ENCODE measurements at places on chromosomes 1 and 21.

GRCh38 chr1:29270929-29271521 lies 34.7 kb downstream of the PTPRU start:
- DNase-seq: no peak

GRCh38 chr21:43957611-43958362 lies 54.3 kb upstream of the TRAPPC10 start:
- no peak for DNase-seq

DNA sequence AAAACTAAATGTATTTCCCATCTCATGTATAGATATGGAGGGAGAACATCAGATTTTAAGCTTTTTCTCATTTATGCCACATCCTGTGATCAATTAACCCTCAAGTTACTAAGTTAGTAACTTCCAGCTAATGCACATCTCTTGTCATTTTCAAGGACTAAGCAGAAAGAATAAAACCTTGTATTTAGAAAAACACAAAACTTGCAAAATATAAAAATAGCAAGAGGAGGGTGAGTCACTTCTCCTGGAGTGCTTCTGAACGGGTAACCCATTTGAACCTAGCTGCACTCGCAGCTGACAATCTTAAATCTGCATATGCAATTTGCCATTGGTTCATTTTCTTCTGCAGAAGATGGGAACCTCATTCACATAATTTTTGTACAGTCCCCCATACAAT lies 500.5 kb downstream of the SETD4 start:
- DNase-seq: no peak

DNA sequence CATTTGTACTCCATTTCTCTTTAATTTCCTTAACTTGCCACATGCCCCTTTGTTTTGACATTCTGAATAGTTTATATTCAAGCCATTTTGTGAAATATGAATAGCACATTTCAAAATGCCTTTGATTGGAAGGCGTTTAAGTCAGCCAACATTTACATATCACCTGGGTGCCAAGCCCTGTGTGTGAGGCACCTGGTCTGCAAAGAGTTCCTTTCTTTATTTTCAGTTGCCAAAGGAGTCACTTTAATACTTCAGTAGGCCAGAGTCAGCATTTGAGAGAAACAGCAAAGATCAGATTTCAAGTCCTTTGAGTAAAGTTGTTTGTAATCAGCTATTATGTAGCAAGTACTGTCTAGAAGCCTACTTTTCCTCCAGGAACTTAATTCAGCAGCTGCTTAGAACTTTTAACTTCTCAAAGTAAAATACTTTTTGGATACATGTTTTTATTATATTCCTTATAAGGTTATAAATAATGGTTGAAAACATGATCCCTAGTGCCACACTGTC lies 70.8 kb downstream of the DTL start:
- DNase-seq: no peak

GRCh38 chr1:20787840-20788795 lies 1.0 kb upstream of the HP1BP3 start:
- no peak for DNase-seq

DNA sequence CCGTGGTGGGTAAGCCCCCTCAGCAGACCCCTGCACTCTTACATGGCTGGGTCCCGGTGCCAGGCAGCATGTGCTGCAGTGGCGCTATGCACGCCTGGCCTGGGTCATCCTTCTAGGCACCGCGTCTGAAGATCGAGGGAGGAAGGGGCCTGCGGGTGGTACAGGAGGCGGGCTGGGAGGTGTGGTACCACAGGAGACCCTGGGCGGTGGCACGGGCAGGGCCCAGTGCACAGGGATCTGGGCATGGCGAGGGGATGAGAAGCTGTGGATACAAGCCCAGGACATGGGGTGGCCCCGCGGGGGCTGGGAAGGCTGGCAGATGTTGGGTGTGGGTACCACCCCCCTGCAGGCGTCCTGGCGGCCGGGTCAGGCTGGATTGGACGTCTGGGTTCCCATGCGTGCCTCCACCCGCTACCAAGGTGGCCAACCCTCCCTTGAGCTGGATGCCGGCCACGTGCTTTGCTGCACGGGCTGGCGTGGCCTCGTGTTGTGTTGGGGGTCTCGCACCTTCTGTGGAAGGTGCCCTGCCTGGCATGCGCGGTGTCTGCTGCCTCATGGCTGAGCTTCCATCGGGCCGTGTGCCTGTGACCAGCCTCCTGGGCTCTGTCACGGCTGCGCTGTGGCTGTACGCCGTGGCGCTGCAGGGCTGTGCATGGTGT lies 19.7 kb downstream of the CFAP410 start:
- no peak for DNase-seq

- DNase-seq: no peak
These were observed 344.7 kb downstream of the DUSP10 start for GRCh38 chr1:221397141-221397540.

GRCh38 chr1:3275471-3276340 lies 178.8 kb upstream of the ARHGEF16 start:
- no peak for DNase-seq

DNA sequence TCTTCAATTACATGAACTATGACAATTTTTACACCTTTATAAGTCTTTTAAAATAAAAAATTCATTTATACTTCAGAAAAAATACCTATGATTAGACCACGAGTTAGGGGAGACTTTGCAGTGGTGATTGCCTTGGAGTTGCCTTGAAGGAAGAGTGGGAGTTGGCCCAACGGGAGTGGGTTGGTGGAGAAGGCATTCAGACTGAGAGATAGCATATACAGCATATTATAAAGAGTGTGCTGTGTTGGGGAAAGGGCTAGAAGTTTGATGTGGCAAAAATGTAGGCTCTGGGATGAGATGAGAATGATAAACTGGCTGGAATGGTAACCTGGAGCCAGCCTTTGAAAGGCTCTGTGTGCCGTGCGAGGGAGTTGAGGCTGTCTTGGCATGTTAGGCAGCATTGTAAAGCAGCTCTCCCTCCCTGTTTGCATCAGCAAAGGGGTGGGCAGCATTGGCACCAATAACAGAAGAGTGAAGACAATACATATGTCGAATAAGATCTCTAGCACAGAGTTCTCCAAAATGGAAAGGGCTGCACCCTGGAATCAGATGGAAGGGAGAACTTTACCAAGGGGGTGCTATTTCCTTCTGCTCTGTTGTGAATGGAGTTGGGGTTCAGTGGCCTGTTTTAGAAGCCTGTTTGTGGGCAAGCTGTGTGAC lies 24.4 kb downstream of the MPZL1 start:
- no peak for DNase-seq

GRCh38 chr1:202572867-202573266 lies 137.4 kb downstream of the SYT2 start:
- DNase-seq: no peak

GRCh38 chr21:37061926-37062592 lies 10.8 kb downstream of the PIGP start:
- DNase-seq: no peak

GRCh38 chr1:171352554-171352953 lies 38.6 kb downstream of the FMO4 start:
- no peak for DNase-seq

- no peak for DNase-seq
These were observed 59.8 kb downstream of the NGF start for GRCh38 chr1:115278211-115278610.

DNA sequence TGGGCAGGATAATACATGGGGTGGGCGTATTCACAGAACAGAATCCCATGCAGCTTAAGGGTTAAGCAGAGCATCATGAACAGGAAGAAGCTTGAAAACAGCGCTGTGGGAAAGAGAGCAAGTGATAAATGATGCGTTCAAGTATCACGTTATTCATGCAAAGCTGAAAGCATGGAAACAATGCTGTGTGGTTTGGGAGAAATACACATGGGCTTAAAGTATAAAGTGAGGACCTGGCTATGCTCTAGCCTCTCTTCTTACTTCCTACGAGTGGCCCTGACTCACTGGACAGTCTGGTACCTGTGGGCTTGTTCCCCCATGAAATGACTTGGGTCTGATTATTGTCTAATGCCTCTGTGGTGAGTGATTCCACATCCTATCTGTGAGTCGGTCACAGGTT lies 25.7 kb downstream of the TMPRSS2 start:
- no peak for DNase-seq

GRCh38 chr1:204275695-204276370 lies 62.0 kb upstream of the GOLT1A start:
- DNase-seq: no peak

DNA sequence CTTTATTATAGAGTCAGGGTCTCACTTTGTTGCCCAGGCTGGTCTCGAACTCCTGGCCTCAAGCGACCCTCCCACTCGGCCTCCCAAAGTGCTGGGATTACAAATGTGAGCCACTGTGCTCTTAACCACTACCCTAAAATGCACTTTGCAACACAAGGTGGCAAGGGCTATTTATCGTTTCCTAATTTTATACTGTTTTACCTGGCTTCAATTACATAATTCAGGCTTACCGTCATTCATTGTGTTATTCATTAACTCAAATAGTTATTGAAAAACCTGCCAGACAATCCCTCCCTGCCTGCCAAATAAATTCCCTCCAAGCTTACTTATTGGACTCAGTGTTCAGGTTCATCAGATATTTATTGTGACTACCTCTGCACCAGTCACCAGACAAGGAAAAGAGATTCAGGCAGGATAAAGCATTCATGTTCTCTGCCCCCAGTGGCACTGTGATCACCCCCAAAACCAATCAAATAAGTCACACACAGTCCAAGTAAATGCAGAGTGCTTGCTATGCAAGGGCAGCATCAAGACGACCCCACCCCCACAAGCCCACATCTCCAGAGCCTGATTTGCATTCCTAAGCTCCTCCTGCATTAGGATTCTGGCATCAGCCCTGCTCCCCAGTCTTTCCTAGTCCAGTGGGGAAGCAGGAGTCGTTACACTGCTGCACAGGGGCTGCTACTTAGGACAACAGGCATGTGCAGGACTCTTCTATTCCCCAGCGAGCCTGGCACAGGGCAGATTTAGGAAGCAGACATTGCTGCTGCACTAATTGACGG lies 8.1 kb downstream of the PAQR7 start:
- DNase-seq: no peak

DNA sequence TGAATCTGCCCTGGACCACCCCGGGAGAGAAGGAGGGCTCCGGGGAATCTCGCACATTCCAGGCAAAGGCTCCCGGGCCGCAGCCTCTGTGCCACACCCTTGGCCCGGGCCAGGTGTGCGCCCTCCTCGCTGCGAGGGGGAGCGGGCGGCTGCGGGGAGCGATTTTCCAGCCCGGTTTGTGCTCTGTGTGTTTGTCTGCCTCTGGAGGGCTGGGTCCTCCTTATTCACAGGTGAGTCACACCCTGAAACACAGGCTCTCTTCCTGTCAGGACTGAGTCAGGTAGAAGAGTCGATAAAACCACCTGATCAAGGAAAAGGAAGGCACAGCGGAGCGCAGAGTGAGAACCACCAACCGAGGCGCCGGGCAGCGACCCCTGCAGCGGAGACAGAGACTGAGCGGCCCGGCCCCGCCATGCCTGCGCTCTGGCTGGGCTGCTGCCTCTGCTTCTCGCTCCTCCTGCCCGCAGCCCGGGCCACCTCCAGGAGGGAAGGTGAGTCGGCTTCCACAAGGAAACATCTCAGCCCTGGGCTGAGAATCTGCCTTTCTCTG lies at the start of gene LAMC2:
Gene LAMC2 (plus strand): TSS at position 324 of the 550 bp plus-strand sequence. CDS start 89 bp downstream, at position 413.
- DNase-seq: no peak

GRCh38 chr1:18820791-18821641 lies 38.4 kb downstream of the TAS1R2 start:
- peak; percentile 6 for DNase-seq

GRCh38 chr1:227654431-227654830 lies 80.7 kb downstream of the JMJD4 start:
- DNase-seq: no peak

DNA sequence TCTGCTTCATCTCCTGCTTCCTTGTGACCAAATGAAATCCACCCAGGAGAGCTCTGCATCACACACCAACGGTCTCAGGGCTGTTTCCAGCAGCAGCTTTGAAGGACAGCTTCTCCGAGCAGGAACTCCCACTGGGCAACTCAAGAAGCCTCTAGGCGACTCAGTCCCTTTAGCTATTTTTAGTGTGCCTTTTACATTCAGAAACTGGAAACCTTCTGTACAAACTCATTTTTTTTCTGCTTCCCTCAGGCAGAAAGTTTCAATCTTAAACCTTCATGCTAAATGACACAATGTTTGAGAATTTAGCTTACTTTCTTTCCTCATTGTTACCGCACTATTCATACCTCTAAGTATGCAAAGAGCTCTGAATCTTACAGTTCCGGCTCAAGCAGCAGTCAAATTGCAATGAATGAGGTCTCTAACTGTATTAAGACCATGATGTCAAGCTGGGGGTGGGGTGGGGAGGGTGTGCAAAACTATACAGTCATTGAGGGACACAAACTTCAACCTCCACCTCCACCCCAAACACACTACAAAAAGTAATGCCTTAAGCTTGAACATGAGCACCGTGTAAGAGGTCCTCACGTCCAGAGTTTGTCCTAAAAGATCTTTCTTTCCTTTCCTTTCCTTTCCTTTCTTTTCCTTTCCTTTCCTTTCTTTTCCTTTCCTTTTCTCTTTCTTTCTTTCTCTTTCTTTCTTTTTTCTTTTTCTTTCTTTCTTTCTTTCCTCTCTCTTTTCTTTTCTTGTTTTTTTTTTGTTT lies 16.4 kb upstream of the TARBP1 start:
- DNase-seq: no peak

DNA sequence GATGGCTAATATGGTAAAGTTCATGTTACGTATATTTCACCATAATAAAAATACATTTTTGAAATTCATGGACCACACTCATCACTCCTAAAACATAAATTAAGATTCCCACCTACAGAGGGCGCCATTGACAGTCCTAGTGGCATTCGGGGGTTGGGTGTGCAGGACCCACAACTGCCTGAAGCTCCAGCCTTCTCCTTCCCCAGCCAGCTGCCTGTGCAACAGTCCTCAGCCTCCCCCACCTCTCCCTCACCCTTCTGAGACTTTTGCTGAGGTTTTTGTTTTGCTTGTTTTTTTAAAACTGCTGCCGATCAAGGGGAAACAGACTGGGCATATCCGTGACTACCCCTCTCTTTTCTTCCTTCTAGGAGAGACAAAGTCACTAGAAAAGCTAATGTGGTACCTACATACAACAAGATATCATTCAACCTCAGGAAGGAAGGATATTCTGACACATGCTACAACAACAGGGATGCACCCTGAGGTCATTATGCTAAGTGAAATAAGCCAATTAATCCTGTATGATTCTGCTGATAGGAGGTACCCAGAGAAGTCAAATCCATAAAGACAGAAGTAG lies 9.2 kb upstream of the EVA1C start:
- DNase-seq: peak; percentile 38

Measured in GDM1 (cell line).